ENCODE measurements at places on chromosomes 5 and 9.

- no peak for DNase-seq
Measured at GRCh38 chr5:172147857-172148256, 40.2 kb downstream of the STK10 start.

GRCh38 chr5:139294374-139295165, 1.0 kb downstream of the MATR3 start:
- peak; percentile 83 for DNase-seq

DNA sequence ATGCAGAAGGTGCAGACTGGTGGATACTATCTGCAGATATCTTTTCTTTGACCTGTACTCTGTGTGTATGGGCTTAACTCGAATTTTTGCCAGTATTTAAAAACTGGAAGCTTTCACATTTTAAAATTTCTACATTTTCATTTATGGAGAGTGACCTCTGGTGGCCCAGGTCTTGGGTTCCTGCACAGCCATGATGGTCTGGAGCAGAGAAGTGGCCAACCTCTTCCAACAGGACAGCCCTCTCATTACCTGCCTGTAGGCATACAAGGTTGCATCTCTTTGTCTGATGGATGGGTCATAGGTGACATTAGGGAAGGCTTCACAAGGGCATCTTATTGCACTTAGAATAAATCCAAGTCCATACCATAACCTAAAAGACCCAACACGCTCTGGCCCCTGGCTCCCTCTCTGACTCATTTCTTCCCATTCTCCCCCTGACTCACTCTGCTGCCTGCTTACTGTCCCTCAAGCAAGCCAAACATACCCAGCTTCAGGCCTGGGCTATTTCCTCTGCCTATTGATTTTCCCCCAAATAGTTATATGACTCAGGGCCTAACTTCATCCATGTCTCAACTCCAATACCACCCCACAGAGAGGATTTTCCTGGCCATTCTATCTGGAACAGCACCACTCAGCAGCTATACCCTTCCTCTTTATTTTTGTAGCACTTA, 113.3 kb upstream of the SLC1A3 start:
- DNase-seq = no peak

- DNase-seq = no peak
Measured at GRCh38 chr5:153470736-153471135, 19.7 kb upstream of the GRIA1 start.

DNA sequence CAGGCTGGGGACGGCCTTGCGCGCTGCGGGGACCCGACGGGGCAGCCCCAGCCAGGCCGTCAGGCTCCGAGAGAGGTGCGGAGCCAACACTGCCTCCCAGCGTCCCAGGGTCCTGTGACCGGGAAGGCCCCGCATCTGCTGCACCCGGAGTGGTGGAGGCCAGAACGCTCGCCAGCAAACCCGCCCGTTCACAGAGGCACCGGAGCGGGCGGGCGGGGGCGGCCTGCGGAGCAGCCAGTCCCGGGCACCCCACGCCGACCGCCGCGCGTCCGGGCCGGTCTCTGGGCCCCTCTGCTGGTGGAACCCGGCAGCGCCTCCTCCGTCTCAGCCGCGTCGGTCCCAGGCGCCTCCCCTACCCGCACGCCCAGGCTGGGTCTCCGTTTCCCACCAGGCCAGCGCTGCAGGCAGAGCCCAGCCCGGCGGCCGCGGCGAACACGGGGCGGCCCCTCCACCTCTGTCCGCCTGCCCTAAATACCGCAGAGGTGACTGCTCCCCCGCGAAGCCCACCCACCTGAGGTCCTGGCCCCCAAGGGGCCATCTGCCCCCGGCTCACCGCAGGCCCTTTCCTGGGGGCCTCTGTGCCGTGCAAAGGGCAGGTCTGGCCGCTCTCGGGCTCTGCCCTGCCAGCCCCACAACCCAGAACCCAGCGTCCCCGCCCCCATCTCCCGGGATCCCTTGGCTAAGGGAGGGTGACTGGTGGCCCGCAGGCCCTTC, 15.9 kb downstream of the EXD3 start:
- peak; percentile 48 for DNase-seq

GRCh38 chr5:109247986-109248385, 161.8 kb downstream of the PJA2 start:
- no peak for DNase-seq

DNA sequence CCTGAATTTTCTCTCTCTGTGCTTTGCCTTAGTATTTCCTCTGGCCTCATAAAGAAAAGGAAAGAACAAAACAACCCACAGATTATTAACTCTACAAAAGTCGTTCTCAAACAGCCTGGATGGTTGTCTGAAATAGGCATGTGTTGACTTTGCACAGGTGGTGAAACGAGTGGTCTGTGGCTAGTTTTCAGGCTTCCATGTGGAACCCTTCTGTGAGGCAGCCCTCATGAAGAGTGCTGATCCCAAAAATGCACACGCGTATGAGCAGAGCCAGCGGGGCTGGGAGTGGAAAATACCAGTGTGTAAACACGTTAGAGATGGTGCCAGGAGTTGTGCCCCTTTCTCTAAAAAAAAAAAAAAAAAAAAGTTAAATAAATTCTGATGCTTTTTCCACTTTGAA, 4.9 kb upstream of the PSAT1 start:
- DNase-seq = no peak

DNA sequence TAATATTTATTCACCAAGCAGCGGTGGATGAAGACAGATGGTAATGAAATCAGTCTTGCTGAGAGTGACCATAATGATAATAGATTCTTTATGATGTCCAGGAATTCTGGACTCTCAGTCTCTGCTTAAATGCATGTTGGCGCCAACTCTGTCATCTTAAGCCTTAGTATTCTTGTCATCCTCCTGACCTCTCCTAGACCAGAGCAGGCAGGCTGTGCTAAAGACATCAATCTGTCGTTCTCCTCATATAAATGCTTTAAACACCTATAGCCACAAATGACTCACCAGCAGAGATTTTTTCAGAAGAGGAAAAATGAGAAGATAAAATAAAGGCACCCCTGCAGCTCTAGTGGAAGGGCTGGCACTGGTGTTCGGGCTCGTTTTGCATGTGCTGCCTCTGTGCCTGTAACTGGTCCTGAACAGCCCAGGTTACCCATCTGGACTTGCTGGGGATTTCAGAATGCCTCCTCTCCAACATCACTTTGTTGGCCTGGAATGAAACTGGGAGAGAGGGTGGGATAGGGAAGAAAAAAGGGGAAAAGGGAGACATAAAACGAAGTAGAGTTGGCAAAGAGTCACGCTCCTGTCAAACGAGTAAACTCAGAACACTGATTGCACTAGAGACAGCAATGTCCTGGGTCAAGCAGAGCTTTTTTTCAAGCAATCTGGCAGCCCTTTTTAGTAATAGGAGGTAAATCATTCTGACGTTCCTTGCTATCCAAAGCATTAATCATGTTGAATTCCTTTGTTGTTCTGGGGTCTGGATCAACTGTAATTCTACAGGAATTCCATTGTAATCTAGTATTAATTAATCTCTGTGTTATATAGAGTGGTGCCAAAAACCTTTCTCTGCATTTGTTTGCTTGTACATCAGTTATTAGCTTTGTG, 195.5 kb upstream of the CLINT1 start:
- DNase-seq = peak; percentile 15

- no peak for DNase-seq
Measured at GRCh38 chr9:79123415-79123814, 448.4 kb upstream of the TLE4 start.

- no peak for DNase-seq
Measured at GRCh38 chr9:121026768-121027167, 23.3 kb downstream of the C5 start.

- peak; percentile 53 for DNase-seq
Measured at GRCh38 chr5:148826053-148826738, at the start of gene ADRB2. Gene ADRB2 (plus strand): TSS chr5:148826611. CDS start chr5:148826832, 221 bp downstream.

GRCh38 chr5:82480331-82480730, 202.2 kb upstream of the RPS23 start:
- DNase-seq = no peak

Measured in right renal cortex interstitium (tissue), 3 donors.